ENCODE measurements at places on chromosomes 3 and 15.

DNA sequence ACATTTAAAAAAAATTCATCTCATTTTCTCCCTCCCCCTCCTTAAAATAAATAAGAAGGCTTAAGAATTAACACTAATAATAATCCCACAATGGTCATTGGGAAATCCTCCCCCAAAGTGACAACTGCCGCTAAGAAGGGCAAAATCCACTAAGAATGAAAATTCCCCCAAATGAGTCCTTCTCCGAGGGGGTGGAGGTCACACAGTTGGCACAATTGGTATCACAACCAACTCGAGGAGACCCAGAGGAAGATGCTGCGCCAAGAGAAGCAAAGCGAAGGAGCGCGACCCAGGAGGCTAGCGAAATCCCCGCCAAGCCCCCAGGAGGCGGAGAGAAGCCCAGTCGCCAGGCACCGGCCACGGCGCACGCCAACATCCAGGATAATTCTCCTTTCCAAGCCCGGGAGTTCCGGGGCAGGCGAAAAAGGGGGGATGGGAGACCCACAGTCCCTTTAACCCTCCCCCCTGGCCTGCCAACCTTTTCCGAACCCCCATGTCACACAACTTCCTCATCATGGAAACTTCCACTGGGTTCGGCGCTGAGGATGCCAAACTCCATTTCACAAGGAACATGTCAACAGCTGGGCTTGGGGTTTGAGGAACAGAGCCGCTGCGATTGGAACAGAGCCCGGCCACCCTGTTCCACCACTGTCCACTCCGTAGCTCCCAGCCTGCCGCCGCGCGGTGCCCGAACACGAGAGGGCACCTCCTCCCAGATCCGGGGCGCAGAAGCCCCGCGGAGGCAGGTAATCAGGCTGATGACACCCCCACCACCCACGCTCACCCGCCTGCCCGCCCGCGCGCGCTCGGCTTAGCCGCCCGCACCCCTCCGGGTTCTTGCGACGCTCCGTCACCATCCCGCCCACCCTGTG is 668 bp downstream of the THRB start:
- DNase-seq, result peak; percentile 53

- DNase-seq, result peak; percentile 45
Observed at GRCh38 chr15:89749951-89750559, 994 bp downstream of the MESP1 start.

GRCh38 chr15:60797444-60798040 is 318.6 kb upstream of the ICE2 start:
- DNase-seq, result no peak

DNA sequence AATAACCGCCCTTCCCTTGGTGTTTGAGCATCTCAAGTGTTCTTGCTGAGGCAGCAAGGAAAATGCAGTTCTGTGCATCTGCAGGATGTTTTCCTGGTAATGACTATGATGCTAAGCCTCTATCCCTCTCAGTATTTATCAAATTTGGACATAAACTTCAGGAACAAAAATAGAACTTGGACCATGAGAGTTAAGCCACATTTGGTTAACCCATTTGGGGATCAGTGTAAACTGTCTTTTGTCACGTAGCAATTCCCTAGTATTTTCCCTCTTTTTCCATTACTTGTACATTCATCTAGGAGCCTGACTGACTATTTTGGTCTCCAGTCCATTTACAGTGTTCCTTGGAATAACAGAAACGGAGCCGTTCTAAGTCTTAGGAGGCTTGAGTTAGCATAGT is 250.8 kb downstream of the RBMS3 start:
- DNase-seq, result no peak

- no peak for DNase-seq
Observed at GRCh38 chr3:12198301-12198700, 39.6 kb upstream of the TIMP4 start.

DNA sequence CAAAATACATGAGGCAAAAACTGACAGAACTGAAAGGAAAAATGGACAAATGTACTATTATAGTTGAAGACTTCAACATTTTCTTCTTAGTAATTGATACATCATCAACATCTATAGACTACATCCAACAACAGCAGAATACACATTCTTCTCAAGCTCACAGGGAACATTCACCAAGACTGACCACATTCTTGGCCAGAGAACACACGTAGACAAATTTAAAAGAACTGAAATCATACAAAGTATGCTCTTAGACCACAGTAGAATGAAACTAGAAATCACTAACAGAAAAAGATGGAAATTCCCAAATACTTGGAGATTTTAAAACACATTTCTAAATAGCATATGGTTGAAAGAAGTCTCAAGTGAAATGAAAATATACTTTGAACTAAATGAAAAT is 55.1 kb upstream of the NSMCE3 start:
- DNase-seq, result no peak

- DNase-seq, result peak; percentile 15
Observed at GRCh38 chr3:71585887-71586809, 2.6 kb upstream of the FOXP1 start.

- no peak for DNase-seq
Observed at GRCh38 chr3:17850448-17850847, 108.0 kb upstream of the TBC1D5 start.

DNA sequence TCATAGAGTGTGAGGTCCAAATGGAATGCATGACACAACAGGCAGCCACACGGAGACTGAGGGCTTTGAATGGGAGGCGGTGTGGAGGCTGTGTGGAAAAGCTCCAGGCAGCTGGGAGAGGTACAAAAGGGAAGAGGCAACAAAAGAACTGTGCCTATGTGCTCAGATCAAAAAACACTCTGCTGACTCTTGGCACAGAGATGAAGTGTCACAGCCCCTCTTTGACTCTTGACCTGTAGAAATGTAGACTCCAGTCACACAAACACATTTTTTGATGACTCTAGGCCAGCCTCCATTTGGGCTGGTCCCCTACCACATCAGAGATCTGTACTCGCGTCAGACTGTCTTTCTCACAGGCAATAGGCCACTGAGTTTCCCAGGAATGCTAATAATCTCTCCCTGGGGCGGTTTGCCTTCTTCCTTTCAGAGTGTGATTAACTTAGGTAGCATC is 456.0 kb downstream of the TUSC7 start:
- DNase-seq, result peak; percentile 81

GRCh38 chr15:93150910-93151881 is 62.2 kb upstream of the RGMA start:
- DNase-seq, result peak; percentile 9

DNA sequence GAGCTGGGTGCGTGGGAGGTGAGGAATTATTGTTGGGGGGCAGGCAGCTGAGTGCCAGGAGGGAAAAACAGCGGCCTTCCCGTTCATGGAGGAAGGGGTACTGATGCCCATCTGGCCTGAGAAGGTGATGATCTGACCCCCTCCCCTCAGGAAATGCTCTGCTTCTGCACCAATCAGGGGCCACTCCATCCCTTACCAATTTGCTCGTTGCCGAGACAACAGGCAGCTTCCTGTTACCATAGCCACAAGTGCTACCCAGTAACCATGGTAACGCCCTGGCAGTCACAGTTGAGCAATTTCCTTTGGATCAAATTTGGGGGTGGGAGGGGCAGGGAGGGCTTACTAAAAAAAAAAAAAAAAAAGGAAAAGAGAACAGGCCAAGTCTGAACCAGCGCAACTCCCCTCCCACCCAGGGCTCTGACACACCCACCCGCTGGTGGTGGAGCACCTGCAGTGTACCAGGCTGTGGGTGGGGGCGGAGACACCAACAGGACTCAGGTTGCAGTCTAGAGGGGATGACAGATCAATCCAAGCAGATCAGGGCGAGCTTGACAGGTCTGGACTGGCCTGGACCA is 13.7 kb downstream of the CELF6 start:
- peak; percentile 76 for DNase-seq

- DNase-seq, result no peak
Observed at GRCh38 chr3:195570344-195570743, 13.4 kb downstream of the APOD start.

DNA sequence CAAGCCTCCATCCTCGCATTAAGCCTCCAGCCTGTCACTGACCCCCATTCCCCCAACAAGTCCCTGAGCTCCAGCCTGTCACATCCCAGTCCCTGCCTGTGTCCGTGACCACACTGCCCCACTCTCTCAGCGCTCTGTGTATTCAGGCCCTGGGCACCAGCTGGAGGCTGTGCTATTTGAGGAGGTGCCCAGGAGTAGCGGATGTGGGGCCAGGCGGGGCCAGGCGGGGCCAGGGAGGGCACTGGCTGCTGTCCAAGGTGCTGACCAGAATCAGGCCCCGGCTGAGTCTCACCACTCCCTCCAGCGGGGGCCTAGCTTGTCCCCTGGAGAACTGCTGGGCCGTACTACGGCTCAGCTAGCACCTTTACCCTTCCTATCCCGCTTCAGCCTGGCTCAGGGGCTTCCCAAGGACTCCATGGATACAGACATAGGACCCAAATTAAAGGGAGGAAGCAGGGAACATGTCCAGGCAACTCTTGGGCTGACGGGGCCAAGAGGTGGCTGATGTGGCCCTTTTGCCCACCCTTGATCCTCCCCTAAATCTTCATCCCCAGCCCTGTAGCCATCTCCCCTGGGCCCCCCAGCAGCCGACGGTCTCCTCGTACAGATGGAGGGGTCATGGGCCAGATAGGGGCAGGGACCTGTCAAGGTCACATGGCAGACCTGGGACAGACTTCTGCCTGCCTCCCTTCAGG is 1.1 kb downstream of the HHATL start:
- peak; percentile 90 for DNase-seq

DNA sequence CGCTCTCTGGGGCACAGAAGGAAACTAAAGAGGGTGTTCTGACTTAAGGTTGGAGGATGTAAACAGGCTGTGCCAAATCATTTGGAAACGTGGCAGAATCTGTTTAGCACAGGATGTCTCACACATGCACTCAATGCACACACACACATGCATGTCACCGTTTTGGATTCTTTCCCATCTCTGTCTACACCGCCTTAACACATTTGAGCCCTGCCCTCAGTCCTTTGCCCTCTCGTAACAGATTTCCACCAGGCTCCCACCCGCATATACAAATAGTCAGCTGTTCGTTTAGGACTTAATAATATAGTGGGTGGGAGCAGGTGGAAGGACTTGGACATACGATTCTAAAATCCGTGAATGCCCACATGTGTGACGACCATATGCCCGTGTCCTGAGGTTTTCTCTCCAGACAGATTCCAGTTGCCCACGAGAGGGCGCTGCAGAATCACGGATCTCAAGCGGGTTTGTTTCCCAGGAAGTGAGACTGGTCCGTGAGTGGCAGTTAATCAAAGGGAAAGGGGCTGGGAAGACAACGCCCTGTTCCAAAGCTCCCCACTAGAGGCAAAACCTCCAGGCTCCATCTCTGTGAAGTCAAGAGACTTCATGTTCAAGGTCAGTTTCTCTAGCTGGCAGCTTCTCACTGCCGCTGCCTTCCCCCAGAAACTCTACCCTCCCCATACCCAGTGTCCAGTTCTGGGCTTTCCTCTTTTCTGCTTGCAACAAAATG is 44.5 kb downstream of the NOX5 start:
- DNase-seq, result peak; percentile 95

GRCh38 chr3:43489930-43490329 is 131.9 kb downstream of the ANO10 start:
- no peak for DNase-seq

- no peak for DNase-seq
Observed at GRCh38 chr3:40468018-40468417, 8.9 kb upstream of the ZNF619 start.

GRCh38 chr3:1499694-1500093 is 406.9 kb downstream of the CNTN6 start:
- DNase-seq, result no peak

DNA sequence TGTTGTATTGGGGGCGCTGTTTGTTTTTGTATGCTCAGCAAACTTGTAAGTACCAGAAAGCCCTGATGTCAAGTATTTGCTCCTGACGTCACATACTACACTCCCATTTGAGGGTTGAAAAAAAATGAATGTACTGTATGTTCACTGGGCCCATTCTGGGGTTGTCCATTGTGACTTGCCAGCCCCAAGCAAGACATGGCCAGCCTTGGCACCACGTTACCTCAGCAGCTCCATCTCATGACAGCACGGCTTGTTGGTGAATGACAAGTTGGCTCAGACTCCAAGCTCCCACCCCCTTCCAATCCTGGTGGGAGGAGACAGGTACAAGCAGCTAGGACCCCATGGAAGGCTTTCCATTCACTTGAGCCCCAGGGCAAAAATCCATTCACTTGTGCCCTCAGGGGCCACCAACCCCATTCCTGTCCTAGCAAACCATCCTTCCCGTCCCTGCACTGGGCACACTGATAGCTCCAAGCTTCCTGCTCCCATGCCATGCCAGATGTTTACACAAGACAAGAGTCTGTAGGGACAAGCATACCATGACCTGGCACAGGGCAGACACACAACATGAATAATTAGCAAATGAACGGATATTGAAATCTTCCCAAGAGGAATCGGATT is 1.6 kb downstream of the PHGR1 start:
- no peak for DNase-seq

GRCh38 chr3:128523591-128523990 is 30.6 kb upstream of the GATA2 start:
- DNase-seq, result no peak

GRCh38 chr3:66629150-66629981 is 128.5 kb upstream of the LRIG1 start:
- peak; percentile 16 for DNase-seq

- DNase-seq, result no peak
Observed at GRCh38 chr3:18745472-18745871, 320.3 kb upstream of the SATB1 start.

DNA sequence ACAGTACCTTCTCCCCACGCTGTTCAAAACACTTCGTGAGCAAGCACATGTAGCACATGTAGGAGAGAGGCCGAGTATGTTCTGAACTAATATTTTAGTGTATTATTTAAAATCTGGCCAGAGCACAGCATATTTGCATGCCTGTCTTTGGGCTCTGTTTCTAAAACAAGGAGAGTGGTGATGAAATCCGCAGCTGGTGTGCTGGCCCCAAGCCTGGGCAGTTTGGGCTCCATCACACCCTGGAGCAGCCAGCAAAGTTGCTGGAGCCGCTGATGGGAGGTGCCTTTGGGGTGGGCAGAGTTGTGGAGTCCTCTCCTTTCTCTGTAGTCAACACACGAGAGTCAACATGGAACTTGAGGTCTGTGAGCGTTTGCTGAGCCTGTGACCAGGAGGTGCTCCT is 116.6 kb downstream of the SLCO3A1 start:
- DNase-seq, result no peak

Measured in neural progenitor cell (in vitro differentiated cells).